ENCODE measurements at places on chromosomes 7 and 10.

GRCh38 chr7:636396-636795, 90.1 kb upstream of the DNAAF5 start:
- no peak for DNase-seq

DNA sequence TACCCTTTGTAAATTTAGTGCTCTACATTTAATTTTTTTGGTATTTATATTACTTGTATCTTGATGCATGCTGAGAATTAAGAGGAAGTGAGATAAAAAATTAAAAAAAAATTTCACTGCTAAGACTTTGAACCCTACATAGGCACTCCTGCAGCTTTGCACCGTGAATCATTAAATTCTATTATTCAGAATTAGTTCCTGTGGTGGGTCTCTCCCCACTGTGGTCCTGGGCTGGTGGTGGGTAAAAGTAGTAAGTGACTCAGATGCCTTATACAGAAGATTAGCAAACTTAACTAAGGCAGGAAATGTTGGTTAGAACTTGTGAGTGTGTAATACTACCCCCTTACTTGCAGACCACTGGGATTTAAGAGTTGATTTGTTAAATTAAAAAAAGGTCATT, 72.6 kb downstream of the AP3M1 start:
- DNase-seq, result no peak

GRCh38 chr10:25743832-25744231, 190.2 kb upstream of the MYO3A start:
- DNase-seq, result no peak

DNA sequence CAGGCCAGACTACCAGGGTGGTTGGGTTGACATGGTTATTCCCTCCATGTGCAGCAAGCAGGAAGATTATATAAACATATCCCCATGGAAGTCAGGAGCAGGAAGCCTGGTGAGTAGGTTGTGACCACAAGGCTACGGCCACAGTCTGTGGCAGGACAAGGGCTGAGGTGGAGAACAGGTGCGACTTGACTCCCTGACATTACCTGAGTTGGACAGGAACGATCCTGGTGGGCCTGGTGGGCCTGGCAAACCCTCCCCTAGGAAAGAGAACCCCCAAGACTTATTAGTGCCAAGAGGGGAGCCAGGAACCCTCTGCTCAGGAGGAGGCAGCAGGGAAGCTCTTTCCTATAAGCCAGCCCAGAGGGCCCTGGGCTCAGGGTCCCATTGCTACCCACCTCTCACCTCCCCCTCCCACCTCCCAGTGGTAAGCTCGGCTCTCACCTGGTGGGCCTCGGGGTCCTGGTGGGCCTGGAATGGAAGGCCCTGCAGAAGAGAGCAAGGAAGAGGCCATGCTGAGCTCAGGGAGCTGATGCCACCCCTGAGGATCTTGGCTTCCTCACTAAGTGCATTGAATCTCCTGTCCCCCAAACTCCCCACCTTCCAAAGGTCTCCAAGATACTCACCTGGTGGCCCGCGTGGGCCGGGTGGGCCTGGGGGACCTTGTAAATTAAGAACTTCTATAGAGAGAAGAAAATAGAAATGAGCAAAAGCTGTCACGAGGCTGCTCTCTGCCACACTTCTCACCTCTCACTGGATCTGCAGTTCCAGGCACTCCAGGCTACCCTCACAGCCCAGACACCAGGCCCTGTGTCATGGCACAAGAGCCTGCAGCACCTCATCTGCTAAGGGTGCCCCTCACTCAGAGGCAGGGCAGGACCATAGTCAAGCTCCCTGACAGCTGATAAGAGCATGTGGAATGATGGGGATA, 44.6 kb downstream of the COL17A1 start:
- DNase-seq, result peak; percentile 51

DNA sequence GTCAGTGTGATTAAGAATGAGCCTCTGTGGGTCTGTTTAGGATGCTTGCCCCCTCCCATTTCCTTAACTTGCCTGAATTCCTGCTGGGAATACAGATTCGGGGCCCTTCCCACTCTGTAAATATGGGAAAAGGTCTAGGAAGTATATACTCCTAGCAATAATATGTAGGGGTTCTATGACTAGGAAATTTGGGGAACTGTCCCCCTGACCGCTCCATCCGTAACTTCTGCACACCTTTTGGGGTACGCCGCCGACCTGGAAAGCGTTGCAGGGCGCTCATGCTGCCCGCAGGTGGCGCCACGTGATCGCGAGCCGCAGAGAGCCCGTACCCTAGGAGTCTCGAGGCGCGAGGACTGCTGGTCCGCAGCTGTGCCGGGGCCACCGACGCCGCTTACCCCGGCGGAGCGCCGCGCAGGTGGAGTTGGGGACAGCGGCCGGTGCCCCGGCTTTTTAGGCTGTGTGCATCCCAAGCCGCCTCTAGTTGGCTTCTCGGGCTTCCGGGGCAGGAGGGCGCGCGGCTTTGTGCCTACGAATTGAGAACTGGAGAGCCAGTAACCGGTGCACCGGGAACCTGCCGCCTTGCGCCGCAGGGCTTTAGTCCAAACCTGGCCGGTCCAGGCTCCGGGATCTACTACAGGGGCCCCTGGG, 656 bp upstream of the CNNM2 start:
- peak; percentile 83 for DNase-seq

DNA sequence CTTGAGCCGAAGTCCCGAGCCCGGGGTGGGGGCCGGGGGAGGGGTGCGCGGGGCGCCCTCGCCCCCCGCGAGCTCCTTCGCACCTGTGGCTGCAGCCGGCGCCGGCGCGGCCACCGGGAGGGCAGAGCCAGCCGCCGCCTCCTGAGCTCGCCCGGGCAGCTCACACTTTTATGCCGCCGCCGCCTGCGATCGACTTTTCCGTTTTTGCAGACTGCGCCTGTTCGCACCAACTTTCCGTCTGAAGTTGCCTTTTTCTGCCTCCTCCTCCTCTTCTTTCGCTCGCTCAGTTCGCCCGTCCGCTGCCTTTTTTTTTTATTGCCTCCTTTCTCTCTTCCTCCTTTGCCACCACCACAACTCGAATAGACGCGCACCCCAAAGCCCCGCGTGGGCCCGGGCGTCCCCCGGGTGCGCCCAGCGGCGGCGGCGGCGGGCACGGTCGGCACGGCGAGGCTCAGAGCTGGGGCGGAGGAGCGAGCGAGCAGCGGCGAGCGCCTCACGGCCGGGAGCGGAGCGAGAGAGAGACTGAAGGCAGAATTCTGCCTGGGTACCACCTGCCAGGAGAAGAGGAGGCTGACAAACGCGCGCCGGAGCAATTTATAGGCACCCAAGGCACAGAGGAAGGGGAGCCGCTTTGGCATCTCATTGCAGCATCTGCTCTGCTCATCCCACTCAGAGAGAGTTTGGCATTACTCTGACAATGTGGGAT, at the start of gene C1QL3:
TSS of gene C1QL3 (minus strand) at position 569 of the 706 bp plus-strand sequence. CDS start 814 bp downstream, outside the sequence.
- peak; percentile 62 for DNase-seq

- DNase-seq, result no peak
Measured at GRCh38 chr10:91700788-91701444, 68.0 kb upstream of the PPP1R3C start.

GRCh38 chr7:41579961-41580935, 122.6 kb downstream of the INHBA start:
- DNase-seq, result no peak

DNA sequence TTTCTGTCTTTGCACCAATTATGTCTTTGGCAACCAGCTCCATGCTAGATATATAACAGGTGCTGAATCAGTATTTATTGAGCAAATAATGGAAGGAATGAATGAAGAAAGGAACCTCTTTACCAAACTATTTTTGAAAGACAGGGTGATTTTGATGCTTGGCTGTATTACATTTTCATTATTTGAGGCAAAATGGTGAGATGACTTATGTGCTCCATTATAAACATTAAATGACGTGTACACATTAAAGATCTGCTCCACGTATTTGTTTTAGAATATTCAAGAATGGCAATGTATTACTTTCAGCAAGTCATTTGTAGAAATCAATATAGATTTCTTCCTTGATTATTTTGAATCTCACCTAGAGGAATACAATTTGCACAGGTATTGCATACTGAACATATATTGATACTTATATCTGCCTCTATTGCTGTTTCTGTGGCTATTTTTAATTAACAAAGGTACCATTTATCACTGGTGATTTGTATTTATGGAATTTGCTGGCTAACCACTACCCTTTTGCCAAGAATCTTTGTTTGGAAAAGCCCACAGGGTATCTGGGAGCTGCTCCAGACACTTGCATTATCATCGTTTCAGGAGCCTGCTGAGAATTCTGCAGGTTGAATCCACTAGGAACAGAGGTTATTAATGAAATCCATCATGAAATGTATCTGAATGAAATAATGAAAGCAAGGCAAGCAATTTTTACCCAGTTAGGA, 92.2 kb downstream of the SEMA3C start:
- no peak for DNase-seq

Data from islet precursor cell (in vitro differentiated cells).